ENCODE measurements at places on chromosomes 2 and 18. TPM values are rescaled to one million over a fixed set of nuclear protein-coding genes. Genes with fewer than 3 reads are reported as not detected.

The GLS gene
- polyA plus RNA-seq, result 65.7 TPM

The ANKRD30BL gene
- not detected for polyA plus RNA-seq

The KCNG2 gene
- polyA plus RNA-seq, result not detected

The CTAGE1 gene
- polyA plus RNA-seq, result not detected

The REV1 gene
- 16.8 TPM for polyA plus RNA-seq

Measured in CD4-positive, CD25-positive, alpha-beta regulatory T cell (primary cell).